Stimulated activated CD4-positive, alpha-beta T cell treated with anti-CD3 and anti-CD28 coated beads, TNF-alpha, amount 100 ng/mL, for 1 hour (primary cell): ENCODE measurements at places on chromosomes 11 and 22.

DNA sequence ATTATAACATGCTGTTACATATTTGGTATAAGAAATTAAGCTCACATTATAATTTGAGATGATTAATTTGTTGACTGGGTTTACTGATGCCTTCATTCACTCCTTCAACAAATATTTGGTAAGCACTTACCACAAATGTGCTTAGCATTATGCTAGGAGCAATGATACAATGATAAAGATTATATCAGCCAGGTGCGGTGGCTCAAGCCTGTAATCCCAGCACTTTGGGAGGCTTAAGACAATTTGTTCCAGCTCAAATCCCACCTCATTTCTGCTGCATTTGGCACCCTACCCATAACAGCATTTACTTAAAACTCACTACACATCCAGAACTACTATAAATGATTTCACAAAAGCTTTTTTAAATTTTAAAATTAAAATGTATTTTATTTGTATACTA is 1263.6 kb upstream of the RAG2 start:
- DNase-seq, result no peak

GRCh38 chr11:118245936-118246562 is 6.1 kb downstream of the MPZL3 start:
- no peak for DNase-seq

- DNase-seq, result no peak
Measured at GRCh38 chr11:45733176-45733575, 67.8 kb upstream of the CHST1 start.

- DNase-seq, result no peak
Measured at GRCh38 chr11:110046775-110047380, 46.3 kb upstream of the ZC3H12C start.

DNA sequence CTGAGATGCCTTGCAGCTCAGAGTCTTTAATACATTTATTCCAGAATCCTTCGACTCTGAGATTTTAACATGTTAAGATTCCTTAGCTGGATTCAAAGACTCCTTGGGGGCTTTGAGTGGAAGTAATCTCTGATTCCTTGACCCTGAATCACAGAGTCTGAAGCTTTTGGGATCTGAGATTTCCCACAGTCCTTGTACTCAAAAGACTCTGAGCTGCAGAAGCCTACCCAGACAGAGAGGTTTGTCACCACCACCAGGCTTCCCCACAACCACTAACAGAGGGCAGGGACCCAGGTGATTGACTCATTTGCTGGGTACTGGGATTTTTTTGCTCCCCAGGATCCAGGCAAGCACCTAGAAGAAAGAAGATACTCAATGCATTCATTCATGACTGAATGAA is 1.4 kb upstream of the SERPINH1 start:
- DNase-seq, result no peak

DNA sequence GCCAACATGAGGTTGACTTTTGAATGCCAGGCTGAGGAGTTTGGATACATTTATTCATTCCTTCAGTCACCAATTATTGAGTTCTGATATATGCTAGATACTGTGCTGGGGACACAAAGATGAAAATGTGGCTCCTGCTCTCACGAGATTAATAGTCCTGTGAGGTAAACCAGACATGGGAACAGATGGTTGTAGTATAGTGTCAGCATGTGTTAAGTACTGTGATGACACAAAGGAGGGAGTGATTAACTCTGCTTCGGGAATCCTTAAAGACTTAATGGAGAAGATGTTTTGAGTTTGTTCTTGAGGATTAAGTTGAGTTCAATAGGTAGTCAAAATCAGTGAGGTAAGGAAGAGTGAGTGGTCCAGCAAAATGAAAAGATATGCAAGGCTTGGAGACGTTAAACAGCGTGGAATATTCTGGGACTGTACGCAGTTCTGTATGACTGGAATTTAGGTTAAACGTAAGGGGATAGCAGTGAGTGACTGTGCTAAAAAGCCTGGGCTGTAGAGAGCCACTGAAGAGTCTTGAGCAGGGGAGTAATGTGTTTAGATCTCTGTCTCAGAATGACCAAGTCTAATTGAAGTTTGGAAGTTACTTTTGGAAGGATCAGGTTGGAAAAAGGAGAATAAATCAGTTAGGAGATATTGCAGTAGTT is 11.8 kb downstream of the RNF121 start:
- DNase-seq, result no peak

GRCh38 chr11:92180226-92180625 is 44.4 kb upstream of the FAT3 start:
- no peak for DNase-seq

GRCh38 chr11:82557274-82557673 is 176.4 kb downstream of the FAM181B start:
- DNase-seq, result no peak

GRCh38 chr11:69692422-69692821 is 11.4 kb downstream of the FGF19 start:
- DNase-seq, result no peak
